CD4-positive, CD25-positive, alpha-beta regulatory T cell (primary cell): ENCODE measurements at places on chromosomes 6 and 20.

DNA sequence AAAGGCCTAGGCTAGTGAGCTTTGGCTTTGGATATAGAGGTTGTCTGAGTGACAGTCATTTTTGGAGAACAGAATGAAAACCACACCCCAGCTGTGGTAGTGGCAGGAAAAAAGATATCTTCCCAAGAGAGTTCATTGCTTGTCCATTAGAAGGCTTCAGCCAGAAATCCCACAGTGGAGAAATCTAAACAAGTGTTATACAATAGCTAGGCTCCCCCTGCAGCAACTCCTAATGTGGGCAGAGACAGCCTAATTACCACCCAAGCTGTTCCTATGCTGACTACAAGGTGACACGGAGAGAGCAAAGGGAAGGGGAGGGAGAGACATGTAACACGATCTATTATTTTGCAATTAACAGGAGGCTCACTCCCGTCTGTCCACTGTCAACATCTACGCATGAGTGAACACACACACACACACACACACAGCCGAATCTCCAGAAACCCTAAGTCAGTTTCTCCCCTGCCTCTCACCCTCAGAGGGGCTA lies 147.5 kb upstream of the TCF21 start:
- DNase-seq = no peak

DNA sequence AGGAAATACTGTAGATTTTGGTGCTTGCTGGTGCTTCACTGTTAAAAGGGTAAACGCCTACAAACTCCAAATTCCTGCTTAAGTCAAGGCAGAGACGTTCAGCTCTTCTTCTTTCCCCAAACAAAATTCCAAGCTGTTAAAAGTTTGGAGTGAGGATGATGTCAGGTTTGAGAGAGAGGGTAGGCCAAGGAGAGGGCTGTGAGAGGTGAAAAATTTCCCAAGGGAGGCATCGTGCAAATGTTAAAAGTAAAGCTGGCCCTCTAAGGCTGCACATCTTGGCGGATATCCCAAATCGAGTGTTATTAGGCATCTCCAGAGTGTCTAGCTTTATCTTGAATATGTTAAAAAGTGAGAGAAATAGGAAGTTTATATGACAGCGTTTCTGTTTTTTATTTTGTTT lies 651.8 kb downstream of the QKI start:
- DNase-seq = no peak

- no peak for DNase-seq
Measured at GRCh38 chr20:47305667-47306066, 50.8 kb downstream of the ZMYND8 start.

- no peak for DNase-seq
Measured at GRCh38 chr6:43077333-43077809, 1.3 kb downstream of the PTK7 start.

GRCh38 chr6:14882394-14883026 lies 363.4 kb upstream of the JARID2 start:
- DNase-seq = no peak

GRCh38 chr20:2460752-2461424 lies 9.7 kb downstream of the SNRPB start:
- no peak for DNase-seq

- no peak for DNase-seq
Measured at GRCh38 chr6:115064680-115065079, 721.9 kb upstream of the HS3ST5 start.

DNA sequence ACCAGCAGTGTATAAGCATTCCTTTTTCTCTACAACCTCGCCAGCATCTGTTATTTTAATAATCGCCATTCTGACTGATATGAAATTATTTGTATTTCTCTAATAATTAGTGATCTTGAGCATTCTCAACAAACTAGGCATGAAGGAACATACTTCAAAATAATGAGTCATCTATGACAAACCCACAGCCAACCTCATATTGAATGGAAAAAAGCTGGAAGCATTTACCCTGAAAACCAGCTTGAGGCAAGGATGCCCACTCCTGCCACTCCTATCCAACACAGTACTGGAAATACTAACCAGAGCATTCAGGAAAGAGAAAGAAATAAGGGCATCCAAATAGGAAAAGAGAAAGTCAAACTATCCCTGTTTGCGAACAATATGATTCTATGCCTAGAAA lies 390.6 kb upstream of the ID4 start:
- DNase-seq = no peak

DNA sequence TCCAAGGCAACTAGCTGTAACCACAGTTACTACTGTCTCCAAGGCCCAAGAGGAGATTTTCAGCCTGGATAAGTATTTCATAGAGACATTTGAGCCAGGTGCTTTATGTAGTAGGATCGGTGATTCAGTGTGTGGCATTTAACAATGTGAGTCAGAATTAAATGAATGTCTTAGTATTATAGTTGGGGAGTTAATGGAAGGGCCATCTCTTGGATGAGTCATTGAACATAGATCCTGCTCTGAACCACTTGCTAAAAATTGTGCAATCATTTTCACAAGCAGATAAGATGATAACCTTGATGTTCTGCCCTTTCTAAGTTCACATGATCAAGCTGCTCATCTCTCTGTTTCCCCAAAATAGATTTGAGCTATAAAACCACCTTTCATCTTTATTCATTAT lies 668.9 kb upstream of the CITED2 start:
- DNase-seq = no peak

DNA sequence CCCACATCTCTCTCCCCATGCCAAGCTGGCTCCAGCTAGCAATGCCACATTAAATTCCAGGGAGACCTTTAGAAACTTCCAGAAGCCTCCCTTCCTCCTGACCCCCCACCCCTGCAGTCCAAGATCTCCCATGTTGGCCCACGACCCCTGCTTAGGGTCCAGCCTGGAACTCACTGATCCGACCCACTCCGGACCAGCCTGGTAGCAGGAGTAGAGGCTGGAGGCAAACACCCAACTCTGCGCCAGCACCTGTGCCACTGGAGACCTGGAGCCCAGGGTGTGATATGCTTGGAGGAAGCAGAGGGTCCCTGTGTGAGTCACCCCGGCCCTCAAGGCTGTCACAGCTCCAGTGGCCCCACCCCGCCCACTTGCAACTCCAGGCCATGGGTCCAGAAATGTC lies 3.3 kb upstream of the ULBP1 start:
- no peak for DNase-seq

- no peak for DNase-seq
Measured at GRCh38 chr6:95581073-95581472, 3.7 kb downstream of the MANEA start.

DNA sequence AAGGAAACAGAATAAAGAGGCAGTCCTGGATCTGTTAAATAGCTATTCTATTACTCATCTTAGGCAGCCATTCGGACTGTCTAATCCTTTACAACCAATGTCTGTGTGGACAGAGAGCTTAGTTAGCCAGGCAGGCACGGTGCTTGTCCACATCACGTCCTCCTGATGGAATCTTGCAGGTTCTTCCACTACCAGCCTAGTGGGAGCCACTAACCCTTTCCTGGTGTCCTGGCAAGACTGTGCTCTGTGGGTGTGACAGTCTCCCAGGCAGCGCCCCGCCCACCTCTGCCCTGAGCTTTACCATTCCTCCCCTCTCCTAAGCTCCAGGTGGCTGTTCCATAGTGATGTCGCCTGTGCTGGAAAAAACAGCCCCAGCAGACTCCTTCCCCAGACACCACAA lies 78.3 kb upstream of the CLDN20 start:
- DNase-seq = no peak

GRCh38 chr6:53483423-53484353 lies 61.2 kb downstream of the GCLC start:
- DNase-seq = peak; percentile 59

- no peak for DNase-seq
Measured at GRCh38 chr6:64383277-64383676, 747.7 kb downstream of the PHF3 start.

DNA sequence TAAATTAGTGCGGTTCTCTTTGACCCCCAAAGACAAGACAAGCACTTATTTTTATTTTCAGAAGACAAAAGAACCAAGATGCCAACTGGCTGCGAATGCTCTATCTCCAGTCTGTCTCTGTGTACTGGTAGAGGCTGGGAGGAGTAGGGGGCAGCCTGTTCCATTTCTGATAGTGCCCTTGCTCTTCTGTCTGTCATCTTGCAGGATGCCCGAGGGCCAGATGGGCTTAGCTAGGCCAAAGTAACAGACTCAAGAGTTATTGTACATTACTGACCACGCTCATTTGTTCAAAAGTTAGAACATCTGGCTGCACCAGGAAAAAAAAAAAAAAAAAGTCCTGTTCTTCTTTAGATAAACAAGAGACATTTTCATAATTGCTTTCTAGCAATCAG lies 198.1 kb upstream of the UST start:
- no peak for DNase-seq

DNA sequence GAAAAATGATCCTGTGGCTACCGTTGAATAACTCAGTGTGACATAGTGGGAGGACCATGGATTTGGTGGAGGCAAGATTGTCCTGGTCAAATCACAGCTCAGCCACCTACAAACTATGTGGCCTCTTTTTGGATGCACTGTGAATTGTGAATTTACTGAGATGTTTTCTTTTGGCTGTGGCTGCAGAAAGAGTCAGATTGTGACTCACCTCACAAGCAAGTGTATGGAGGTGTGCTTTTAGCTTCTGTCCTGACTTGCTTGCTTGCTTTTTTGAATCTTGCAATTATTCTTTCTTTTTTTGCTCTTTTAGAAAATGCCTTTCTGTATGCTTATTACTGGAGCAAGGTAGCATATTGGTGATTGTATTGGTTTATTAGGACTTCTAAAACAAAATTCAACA lies 122.9 kb upstream of the FOXO3 start:
- DNase-seq = no peak

DNA sequence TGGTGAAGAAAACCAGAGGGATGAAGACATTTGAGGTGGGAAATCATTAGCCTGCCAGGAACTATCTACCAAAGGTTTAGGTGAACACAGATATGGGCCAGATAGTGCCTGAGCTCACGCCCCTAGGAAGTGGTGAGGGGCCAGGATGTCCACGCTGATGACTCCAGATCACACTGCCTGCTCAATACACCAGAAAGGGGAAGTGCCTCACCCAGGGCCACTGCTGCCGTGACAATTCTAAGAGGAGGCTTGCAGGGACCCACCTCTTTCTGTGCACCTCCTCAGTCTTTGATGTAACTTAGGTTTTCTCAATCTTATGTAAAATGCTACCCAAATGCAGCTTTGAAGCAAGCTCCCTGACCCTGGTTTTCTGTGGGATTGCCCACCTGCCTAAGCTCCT lies 5.4 kb upstream of the RAB44 start:
- peak; percentile 93 for DNase-seq

- no peak for DNase-seq
Measured at GRCh38 chr6:189676-190075, 102.6 kb upstream of the DUSP22 start.

- DNase-seq = no peak
Measured at GRCh38 chr6:111205502-111205901, 118.2 kb downstream of the SLC16A10 start.

- DNase-seq = no peak
Measured at GRCh38 chr6:151690768-151691562, 116.5 kb upstream of the ESR1 start.

- no peak for DNase-seq
Measured at GRCh38 chr6:134060491-134061106, 8.2 kb upstream of the SLC2A12 start.

- DNase-seq = no peak
Measured at GRCh38 chr20:34983089-34983820, 27.6 kb downstream of the MYH7B start.

- no peak for DNase-seq
Measured at GRCh38 chr6:114634016-114634415, 291.2 kb upstream of the HS3ST5 start.

DNA sequence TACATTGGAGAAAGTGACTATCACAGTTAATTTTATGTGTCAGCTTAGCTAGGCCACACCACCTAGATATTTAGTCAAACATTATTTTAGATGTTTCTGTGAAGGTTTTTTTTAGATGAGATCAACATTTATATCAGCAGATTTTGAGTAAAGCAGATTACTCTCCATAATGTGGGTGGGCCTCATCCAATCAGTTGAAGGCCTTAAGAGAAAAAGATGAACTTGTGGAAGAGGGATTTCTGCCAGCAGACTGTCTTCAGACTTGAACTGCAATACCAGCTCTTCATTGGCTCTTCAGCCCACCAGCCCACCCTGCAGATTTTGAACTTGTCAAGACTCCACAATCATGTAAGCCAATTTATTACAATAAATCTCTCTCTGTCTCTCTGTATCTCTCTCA lies 25.1 kb upstream of the FBXO30 start:
- no peak for DNase-seq

GRCh38 chr6:43395776-43396175 lies 26.3 kb upstream of the ZNF318 start:
- DNase-seq = no peak

GRCh38 chr6:6008089-6008647 lies 1.4 kb upstream of the NRN1 start:
- DNase-seq = no peak

GRCh38 chr6:128242765-128243403 lies 277.5 kb downstream of the PTPRK start:
- no peak for DNase-seq

- DNase-seq = no peak
Measured at GRCh38 chr20:48933017-48933766, 11.7 kb downstream of the ARFGEF2 start.

- no peak for DNase-seq
Measured at GRCh38 chr20:62487118-62487517, 11.3 kb upstream of the GATA5 start.

- no peak for DNase-seq
Measured at GRCh38 chr6:19697744-19698290, 139.4 kb upstream of the ID4 start.

DNA sequence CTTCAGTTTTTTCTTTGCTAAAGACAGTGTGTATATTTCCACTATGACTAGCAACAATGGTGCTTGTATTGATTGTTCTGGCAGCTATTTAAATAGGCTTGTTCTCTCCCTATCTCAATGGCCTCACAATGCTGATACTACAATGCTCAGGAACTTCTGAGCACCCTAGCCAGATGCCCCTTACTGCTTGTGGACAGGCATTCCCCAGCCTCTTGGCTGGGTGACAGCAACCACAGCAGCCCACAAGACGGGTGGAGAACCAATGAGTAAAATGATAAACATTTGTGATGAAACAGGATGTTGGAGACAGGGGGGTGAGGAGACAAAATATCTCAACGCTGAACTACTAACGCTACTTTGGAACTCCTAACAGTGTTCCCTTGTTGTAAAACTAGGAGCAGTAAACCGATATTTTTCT lies 42.3 kb downstream of the HIVEP2 start:
- DNase-seq = peak; percentile 68

- no peak for DNase-seq
Measured at GRCh38 chr20:25323496-25324246, 67.0 kb downstream of the ABHD12 start.

DNA sequence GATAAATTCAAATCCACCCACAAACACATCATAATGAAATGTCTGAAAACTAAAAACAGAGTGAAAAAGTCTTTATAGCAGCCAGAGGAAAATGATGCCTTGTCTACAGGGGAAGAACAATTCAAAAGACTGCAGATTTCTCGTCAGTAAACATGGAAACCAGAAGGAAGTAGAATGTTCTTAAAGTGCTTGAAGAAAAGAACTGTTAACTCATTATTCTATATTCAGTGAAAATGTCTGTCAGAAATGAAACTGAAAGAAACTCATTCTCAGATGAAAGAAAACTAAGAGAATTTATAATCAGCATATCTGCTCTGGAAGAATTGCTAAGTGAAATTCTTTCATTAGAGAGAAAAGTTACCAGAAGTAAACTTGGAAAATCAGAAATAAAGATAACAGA lies 416.1 kb downstream of the TBC1D32 start:
- DNase-seq = no peak
